CD4-positive, alpha-beta T cell treated with Interleukin-21 for 1 hour (primary cell): ENCODE measurements at places on chromosomes 7 and 10.

DNA sequence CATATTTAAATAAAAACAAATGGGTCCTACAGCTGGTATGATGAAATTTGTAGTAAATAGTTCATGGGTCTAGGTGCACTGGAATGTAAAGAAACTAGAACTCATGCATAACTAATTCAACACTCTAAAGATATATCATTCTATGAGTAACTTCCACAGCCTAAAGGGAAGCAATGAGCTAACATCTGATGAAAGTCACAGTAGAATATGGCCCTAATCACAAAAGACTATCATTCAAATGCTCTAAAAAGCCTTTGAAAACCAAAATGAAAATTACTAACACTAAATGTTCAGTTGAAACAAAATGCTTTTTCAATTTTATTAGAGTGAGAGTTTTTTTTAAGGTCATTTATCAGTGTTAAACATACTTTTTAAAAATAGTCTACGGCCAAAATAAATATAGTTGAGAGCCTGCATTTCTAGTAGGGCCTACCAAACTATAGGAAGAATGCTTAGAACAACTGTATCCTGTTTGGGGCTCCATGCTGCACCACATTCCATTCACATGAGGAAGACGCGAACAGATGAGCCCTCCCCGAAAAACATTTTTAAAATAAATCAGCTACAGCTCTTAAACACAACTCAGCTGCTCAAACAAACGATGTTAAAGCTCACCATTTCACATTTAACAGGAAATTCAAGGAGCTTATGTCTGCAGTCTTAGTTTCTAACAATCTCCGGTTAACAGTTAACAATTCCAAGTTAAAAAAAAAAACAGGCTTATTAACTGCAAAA, 134.5 kb downstream of the NRBF2 start:
- DNase-seq = peak; percentile 45

- DNase-seq = no peak
These were observed 65.5 kb upstream of the TRIM8 start for GRCh38 chr10:102578782-102579181.

- DNase-seq = no peak
These were observed 80.1 kb upstream of the FZD8 start for GRCh38 chr10:35722226-35722625.

GRCh38 chr7:129607471-129608120, 3.9 kb upstream of the NRF1 start:
- DNase-seq = peak; percentile 62

DNA sequence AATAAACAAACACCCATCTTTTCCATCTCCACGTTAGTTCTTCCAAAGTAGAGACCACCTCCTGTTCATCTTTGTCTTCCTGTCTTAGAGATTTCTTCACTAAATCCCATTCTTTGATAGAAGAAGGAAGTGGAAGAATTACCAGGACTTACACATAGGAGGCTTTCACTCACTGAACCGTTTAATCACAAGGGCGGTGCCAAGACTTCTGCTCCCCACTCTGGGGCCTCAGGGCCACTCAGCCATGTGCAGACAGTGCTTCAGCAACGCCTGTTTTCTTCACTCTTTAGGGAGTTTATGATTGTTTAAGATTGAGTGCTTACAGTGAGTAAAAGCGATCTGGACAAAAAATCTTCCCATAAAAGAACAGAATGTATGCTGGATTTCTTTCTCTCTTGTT, 63.9 kb upstream of the SORCS3 start:
- DNase-seq = no peak

DNA sequence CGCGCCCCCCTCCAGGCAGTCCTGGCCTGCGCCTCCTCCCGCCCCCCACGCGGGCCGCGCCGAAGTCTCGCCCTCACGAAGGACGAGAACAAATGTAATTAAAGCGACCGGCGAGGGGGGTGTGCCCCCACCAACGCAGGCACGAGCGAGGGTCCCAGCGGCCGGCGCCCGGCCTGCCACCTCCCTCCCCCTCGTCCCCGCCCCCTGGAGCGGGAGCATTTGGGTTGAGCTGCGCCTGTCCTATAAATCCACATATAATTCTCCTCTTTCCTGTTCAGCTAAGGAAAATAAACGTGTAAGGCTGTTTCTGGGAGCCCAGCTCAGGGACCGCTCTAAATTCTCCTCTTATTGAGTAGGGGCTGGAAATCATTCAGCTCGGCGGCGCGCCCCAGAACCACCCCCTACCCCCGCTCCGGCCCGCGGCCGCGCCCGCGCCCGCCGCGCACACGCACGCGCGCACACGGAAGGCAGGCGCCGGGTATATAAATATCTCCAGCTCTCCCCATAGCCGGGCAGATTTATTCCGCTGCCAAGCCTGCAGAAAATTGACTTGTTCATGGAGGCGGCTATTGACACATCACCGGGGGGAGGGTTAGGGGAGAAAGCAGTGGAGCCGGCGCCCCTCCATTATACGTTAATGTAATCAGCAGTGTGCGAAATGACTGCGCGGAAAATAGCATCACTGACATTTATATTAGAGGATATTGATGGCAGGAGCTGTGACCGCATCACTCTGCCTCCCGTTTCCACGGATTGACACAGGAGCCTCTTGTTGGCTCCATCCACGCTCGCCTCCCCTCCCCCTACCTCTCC, 61.6 kb upstream of the BTRC start:
- DNase-seq = no peak

DNA sequence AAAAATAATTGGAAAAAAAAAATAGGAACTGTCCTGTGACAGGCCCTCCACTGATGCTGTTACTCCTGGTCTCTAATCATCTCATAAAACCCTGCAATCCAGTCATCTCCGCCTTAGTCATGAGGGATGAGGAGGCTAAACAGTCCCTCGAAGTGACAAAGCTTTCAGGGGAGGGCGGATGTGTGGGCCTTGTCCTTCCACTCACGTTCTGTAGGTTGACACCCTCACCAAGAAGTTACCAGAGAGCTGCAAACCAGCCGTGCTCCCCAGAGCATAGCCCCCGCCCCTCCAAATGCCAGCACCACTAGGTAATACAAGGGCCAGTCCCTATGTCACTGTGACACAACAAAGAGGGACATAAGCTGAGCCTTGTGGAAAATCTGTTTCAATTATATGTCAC, 11.9 kb downstream of the COBL start:
- DNase-seq = no peak
